ENCODE measurements at places on chromosomes 4 and X.

GRCh38 chrX:106932960-106933537 is 12.8 kb downstream of the CLDN2 start:
- DNase-seq = no peak

GRCh38 chr4:110510955-110511544 is 35.1 kb downstream of the ENPEP start:
- peak; percentile 47 for DNase-seq

DNA sequence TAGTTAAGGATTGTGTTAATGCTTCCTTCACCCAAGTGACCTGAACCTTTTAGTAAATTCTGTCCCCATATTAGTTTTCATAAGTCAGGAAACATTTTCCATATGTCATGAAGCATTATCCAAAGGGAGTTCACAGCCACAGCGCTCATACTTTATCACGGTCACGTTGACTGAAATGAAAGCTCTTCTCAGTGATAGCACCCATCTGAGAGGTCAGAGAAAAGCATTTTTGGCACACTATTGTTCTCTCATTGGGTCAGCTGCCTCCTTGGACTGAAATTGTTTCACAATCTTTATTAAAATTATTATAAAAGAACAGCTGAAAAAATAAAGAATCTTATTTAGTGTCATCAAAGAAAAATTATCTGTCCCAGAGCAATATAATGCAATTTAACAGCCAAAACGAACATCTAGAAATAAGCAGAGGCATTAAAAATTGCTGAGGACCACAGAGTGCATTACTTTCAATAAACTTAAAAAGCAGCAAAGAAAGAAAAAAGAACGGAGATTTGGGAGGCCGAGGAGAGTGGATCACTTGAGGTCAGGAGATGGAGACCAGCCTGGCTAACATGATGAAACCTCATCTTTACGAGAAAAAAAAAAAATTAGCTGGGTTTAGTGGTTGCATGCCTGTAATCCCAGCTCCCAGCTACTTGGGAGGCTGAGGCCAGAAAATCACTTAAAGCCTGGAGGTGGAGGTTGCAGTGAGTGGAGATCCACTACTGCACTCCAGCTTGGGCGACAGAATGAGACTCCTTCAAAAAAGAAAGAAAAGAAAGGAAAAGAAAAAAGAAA is 680.8 kb upstream of the FAM241A start:
- DNase-seq = no peak

- DNase-seq = peak; percentile 11
Measured at GRCh38 chr4:16415751-16416150, 189.5 kb upstream of the TAPT1 start.

DNA sequence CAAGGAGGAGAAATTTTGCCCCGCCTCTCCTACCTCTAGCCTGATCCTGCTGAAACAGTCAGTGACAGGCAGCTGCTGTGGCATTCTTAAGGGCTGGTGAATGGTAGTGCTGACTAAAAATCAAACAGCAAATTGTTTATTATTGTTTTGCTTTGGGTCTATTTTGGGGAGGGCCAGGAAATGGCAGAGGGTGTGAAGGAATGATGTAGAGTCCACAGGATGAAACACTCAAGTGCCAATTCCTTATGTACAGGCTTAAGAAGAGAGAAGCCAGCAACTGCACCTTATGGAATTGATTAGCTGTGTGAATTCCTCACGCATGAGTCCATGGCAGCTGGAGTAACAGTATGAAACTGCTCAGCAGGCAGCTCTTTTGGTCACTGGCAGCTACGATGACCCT is 39.7 kb downstream of the VEGFC start:
- DNase-seq = no peak

- DNase-seq = no peak
Measured at GRCh38 chr4:152363904-152364303, 172.0 kb downstream of the FBXW7 start.

DNA sequence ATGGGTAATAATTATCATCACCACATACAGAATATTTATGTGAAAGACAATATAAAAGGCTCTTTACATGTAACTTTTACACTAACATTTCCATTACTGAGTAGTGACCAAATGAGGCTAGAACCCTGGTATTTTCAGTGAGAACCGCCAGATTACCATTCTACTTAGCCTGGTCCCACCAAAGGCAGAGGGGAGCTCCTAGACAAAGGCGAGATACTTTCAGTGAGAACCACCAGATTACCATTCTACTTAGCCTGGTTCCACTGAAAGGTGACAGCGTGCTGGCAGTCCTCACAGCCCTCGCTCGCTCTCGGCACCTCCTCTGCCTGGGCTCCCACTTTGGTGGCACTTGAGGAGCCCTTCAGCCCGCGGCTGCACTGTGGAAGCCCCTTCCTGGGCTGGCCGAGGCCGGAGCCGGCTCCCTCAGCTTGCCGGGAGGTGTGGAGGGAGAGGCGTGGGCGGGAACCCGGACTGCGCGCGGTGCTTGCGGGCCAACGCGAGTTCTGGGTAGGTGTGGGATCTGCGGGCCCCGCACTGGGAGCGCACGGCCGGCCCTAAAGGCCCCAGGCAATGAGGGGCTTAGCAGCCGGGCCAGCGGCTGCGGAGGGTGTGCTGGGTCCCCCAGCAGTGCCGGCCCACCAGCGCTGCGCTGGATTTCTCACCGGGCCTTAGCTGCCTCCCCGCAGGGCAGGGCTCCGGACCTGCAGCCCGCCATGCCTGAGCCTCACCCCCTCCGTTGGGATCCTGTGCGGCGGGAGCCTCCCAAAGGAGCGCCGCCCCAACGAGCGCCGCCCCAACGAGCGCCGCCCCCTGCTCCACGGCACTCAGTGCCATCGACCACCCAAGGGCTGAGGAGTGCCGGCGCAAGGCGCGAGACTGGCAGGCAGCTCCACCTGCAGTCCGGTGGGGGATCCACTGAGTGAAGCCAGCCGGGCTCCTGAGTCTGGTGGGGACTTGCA is 1276.1 kb downstream of the PCDH7 start:
- DNase-seq = no peak

Measured in renal cortex interstitium (tissue), 15 donors.